Stimulated activated CD8-positive, alpha-beta memory T cell treated with anti-CD3 and anti-CD28 coated beads, Interleukin-4, amount 100 ng/mL, for 4 hours (primary cell): ENCODE measurements at places on chromosomes 1 and 21.

GRCh38 chr21:32687643-32688345 is 40.0 kb downstream of the SYNJ1 start:
- DNase-seq, result no peak

- DNase-seq, result peak; percentile 18
Measured at GRCh38 chr1:3584915-3585314, 26.4 kb downstream of the MEGF6 start.

- no peak for DNase-seq
Measured at GRCh38 chr1:169070958-169071357, 35.5 kb upstream of the ATP1B1 start.

- DNase-seq, result no peak
Measured at GRCh38 chr21:36964827-36965719, 1.4 kb downstream of the HLCS start.

DNA sequence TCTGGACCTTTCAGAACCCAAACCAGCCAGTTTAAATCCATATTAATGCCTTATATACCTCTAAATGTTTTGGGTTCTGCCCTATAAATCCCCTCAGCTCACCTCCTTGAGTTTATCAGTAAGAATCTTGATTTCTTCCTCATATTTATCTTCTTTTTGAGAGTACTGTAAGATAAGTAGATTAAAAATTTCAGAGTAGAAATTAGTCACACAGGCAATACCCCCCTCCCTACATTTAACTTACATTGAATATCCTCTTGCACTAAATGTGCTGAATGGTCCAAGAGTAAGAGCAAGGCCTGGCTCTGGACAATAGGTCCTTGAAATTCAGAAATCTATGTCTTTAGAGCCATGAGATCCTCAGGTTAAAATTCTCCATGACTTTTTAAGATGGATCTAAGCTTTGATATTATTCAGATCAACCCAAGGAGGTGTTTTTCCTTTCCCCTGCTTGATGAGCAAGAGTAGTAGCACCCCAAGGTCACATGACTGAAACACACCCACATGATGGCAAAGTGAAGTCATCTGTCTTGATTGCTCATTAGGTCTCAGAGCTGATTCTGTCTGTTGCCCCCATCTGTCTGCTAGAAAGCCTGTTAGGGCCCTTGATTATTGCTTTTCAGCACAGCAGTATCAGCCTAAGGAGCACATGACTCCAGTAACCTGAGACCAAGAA is 15.8 kb upstream of the NUP210L start:
- DNase-seq, result no peak

DNA sequence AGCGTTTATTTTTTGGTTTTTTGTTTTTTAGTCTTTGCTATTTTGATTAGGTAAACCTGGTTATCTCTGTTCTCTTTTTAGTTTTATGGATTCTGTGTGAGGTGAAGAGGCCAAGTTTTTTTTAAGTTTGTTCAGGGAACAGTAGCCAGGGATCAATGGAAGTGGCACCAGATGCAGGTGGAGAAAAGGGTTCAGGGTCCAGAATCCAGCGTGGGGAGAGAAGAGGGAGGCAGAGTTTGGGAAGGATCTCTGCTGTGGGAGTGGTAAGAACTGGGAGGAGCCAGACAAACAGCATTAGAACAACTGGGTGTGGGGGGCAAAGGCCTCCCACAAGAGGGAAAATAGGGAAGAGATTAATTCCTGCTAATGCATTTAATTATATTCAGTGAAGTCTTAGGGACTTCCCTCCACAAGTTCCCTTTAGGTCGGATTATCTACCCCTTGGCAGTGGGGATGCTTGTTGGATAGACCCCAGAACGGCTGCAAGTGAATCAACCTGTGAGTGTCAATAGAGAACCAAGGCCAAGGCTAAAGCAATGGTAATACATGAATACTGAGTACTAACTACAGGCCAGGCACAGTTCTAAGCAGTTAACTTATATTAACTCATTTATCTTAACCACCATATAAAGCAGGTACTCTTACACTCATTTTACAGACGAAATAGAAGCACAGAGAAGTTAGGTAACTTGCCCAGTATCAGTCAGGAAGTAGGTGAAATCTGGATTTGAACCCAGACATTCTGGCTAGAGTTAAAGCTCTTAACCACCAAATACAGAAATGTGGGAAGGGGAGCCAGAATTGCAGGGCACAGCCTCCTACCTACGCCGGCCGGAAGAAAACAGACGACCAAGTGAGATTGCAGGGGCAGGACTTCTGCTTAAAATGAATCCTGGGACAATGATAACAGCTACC is 498 bp downstream of the GNAT2 start:
- no peak for DNase-seq

DNA sequence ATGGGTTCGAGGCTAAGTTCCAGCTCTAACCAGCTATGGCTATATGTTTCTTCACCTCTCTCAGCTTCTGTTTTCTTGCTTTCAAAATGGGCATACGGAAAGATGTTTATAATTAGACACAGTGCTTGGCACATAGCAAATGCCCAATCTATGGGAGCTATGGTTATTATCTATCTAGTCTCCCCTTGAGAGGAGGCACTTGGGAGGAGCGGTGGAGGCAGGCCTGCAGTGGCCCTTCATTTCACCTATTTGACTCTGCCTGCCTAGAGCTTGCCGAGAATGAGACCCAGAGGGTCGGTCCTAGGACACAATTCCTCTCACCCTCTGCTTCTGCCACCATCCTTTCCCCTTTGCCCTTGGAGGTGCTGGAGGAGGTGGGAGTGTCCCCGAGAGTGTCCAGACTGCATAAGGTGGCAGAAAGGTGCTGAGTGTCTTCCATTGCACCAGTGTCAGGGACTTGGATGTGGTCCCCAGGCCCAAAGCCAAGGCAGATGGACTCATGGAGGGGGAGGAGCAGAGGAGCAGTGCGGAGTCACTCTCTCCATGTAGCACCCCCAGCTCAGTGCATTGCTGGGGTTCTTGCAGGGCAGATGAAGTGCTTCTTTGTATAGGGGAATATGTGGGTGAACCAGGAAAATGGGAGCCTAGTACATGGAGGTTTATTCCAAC is 9.0 kb downstream of the LGR6 start:
- DNase-seq, result no peak

- DNase-seq, result no peak
Measured at GRCh38 chr1:59071289-59071688, 225.6 kb upstream of the FGGY start.

DNA sequence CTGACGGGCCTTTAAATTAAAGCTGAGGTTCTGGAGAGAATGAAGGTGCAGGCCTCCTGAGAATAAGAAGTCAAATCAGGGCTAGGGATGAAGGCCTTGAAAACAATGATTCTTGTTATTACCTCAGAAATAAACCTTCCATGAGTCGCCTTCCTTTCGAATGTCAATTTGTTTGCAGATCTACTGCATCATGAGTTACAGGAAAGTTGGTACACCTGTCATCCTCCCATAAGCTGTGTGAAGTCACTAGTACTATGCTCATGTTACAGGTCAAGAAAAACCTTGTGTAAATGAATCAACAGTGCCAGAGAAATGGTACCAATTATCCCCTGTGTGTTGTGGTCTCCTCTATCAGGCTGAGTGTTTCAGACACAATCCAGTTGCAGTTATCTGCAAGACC is 281.2 kb upstream of the PLXNA2 start:
- no peak for DNase-seq

GRCh38 chr1:31799196-31799894 is 16.5 kb downstream of the SPOCD1 start:
- no peak for DNase-seq

DNA sequence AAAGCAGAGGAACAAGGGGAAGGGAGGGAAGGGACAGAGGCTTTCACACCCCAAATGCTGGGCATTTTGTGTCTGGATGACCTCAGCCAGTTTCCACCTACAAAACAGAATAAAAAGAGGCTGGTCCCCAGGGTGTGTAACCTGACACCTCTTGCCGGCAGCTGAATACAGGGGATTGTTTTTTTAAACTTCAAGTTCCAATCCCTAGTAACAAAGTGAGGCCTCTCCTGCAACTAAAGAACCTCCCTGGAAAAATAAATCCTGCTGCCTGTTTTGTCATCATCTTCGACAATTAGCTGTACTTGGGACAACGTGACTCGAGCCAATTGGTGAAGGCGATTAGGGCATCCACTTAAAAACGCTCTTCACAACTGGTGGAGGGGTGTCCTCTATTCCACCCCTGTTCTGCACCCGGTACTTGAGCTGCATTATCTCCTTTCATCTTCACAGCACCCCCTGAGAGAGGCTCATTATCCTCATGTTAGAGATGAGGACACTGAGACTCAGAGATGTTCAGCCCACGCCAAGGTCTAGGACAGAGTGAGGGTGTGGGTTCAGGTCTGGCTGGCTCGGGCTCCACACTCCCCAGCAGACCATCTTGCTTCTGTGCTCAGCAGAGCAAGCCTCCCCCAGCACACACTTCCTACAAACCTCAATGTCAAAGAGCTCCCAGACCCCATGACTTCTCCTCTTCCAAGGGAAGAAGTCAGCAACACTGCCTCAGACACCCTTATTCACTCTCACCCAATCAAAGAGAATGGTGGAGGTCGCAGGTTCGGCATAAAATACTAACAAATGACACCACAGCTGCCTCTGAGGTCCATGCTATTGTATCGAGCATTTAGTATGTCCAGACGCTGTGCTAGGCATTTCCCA is 15.2 kb downstream of the ITPKB start:
- DNase-seq, result no peak

- DNase-seq, result no peak
Measured at GRCh38 chr21:43692949-43693348, 26.0 kb upstream of the PDXK start.

DNA sequence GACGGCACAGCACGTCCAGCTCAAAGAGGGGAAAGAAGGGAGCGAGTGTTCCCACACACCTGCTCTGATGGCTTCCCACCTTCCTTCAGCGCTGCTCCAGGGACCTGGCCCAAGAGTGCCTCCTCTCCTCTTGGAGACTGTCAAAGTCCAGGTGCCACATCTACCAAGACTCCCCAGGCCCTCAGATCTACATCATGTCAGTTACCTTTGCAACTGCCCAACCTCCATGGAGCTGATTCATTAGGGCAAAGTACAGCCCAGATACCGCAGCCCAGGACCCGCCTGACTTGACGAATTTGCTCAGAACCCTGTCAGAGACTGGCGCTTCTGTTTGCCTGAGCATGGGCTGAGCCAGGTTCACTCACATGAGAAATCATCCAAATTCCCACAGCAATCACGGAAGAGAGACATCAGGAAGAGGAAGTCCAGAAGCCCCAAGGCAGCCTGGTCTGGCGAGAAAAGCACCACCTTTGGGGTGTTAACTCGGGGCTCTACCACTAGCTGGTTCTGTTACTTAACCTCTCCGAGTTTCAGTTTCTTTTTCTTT is at the start of gene SEC16B:
Gene SEC16B, minus strand, starts transcription at position 234 of the 547 bp plus-strand sequence. CDS start 2,077 bp downstream, outside the sequence.
- no peak for DNase-seq

DNA sequence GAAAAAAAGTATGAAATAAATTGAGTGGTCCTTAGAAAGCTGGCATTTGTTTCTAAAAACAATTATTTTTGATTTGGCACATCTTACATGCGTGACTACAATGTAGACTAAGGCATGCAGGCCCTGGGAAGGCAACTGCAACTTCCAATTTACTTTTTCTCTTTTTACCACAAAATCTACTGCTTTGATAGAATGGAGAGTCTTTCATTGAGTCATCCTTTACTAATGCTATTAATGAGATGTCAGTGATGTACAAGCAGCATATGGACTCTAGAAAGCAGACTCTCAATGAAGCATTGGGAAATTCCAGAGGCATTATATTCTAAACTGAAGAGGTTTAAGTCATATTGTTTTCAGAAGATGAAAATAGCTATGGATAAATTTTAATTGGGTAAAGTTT is 29.6 kb upstream of the PRRX1 start:
- DNase-seq, result no peak

DNA sequence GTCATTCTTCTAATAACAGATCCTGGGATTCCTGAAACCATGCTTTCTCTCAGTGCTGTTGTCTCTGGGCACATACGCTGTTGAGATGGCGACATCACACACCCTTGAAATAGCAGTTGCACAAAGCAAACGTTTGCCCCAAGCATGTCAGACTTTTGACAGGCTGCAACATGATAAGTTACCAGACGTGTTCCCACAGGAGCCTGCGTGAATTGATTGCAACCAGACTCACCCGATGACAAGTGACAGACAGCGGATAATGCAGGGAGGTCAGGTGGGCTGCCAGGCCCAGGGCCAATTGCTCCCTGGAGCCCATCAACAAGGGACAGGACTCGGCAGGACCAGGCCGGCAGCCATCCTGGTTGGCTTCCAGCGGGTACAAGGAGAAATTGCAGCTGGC is 310.9 kb downstream of the SIPA1L2 start:
- no peak for DNase-seq
